Lung microvascular endothelial cell (primary cell): ENCODE measurements at places on chromosomes 16 and 17. TPM values are rescaled to one million over a fixed set of nuclear protein-coding genes. Genes with fewer than 3 reads are reported as not detected.

GRCh38 chr17:20996724-20997615, 45.8 kb downstream of the USP22 start:
- no peak for DNase-seq

DNA sequence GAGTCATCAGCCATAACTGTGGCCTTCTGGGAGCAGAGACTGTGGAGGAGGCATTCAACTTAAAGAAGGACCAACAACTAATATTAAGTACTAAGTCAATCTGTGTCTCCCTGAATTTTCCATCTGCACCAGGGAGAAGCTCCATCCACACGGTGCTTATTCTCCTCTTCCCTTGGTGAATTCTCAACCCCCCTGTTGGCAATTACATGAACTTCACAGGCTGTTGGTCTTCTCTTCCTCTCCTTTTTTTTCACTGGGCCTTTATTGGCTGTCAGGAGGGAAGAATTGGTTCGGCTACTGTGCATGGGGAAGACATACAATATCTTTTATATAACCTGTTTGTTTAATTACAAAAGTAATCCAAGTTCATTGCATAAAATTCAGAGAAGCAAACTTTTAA, 152.8 kb upstream of the IRX6 start:
- no peak for DNase-seq

- DNase-seq = no peak
Observed at GRCh38 chr16:58177353-58177710, 20.6 kb downstream of the CSNK2A2 start.

- no peak for DNase-seq
Observed at GRCh38 chr17:10842658-10843057, 4.8 kb upstream of the PIRT start.

Gene CSH2
- total RNA-seq = not detected in 2 replicates

Gene HBA2
- not detected in 2 replicates for total RNA-seq

Gene GP1BA
- total RNA-seq = not detected in 2 replicates
